ENCODE measurements at places on chromosomes 12 and 14.

DNA sequence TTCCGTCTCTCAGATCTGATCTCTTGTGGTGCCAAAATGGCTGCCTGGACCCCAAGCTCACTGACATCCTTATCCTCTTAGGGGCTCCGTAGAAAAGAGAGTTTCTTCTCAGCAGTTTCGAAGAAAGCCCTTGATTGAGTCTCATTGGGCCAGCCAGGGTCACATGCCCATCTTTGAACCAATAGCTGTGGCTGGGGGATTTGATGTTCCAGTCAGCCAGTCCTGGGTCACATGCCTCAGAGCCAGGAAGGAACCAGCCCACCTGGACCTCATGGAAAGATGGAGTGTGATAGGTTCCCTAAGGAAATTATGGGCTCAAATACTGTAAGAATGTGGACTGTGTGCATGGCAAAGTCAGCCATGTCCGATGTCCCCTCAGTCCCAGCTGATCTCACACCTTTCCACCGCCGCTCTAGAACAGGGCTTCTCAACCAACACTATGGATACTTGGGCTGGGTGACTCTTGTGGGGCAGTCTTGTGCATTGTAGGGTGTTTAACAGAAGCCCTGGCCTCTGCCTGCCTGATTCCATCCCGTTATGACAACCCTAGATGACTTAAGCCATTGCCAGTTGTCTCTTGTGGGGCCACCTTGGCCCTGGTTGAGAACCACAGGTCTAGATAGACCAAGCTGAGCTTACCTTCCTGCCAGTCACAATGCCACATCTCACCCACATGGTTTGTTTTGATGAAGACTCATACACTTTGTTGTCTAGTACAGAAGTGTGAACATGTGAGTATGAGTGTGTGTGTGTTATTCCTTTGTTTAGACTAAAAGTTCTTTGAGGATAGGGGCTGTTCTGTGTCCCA, 163.9 kb downstream of the ADGRD1 start:
- DNase-seq: no peak

GRCh38 chr12:103431950-103432349, 63.8 kb downstream of the C12orf42 start:
- DNase-seq: no peak

DNA sequence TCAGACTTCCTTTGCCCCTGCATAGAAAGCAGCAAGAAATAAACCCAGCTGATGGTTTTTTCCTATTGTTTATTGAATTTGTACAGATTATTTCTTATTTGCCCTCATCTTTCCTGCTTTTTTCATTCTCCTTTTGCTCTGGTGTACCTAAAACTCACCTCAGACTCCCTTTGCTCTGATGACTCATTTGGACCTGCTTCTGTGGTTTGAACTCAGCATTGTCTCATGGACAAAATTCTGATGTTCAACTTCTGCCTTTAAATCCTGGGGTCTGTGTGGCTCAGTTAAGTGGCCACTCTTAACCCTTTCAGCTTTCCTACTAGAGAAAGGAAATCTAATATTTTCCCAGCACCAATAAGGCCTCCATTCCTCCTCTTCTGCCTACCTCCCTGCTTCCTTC, 3.5 kb upstream of the SENP1 start:
- no peak for DNase-seq

DNA sequence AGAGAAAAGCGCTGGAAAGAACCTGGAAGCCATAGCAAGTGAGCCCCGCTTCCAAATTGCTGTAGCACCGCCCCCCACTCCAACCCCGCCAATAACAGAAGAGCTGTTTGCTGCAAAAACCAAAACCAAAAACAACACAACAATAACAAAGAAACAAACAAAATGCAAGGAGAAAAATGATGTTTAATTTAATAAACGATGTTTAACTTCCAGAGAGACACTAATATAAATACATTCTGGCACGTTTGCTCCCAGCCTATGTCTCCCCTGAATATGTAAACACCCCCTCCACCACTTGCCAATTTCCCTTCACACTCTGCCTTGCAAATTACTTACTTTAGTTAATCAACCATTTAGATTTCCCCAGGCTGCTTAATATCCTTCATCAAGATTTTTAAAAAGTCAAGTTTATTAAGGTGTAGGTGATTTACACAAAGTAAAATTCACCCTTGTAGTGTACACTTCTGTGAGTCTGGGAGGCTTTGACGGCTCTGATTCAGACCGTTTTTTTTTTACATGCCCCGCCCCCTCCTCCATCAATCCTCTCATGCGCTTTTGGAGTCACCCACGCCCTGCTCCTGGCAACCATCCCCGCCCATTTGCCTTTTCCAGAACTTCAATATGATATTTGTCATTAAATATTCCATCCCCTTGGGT, 482 bp upstream of the IFI27L2 start:
- peak; percentile 63 for DNase-seq

- DNase-seq: no peak
These were observed 384.5 kb downstream of the SEC23A start for GRCh38 chr14:38718519-38718918.

DNA sequence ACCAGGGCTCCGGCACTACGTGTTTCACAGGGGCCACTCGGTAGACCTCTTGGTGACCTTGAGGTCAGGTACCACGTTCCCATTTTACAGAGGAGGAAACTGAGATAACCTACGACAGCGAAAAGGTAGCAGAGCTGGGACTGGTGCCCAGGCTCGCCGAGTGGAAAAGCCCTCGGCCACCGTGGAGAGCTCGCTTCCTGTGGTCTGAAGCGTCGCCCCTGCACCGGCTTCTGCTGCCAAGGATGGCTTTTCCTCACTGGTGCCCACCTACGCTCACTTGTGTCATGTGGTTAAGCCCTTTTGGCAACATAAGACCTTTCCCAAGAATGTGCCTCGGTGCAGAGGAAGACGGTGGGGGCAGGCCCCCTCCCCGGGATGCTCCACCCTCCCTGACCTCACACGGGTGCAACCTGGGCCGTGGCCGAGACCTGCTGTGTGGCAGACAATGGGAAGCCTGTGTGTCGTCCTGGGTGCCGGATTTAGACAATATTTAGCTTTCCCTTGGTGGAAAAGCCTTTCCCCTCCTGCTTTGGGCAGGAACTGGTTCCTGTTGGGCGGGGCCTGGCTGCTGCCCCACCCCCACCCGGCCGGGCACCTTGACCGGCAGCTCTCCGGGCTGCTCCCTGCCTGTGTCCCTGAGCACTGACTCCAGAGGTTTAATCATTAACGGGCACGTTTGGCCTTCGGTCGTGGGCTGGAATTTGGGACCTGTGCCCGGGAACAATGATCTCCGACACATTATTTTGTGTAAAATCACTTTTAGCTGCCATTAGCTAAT, 32.4 kb upstream of the PPP1R13B start:
- DNase-seq: peak; percentile 26

DNA sequence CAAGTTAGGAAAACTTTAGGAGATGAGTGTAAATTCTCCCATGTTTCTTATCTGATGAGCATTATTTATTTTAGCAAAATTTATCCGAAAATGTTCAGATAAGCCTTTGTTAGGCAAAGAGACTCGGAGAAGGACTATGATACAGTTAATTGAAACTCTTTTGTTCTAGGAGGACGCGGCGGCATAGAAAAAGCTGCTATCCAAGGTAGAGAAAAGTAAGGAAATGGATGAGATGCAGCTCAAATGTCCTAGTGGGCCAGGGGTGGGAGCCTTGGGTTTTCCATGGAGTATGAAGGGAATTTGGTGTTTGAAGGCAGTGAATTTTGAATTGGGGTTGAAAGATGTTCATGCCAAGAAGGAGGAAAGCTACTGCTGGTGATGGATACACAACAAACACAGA, 1504.5 kb downstream of the AACS start:
- no peak for DNase-seq

DNA sequence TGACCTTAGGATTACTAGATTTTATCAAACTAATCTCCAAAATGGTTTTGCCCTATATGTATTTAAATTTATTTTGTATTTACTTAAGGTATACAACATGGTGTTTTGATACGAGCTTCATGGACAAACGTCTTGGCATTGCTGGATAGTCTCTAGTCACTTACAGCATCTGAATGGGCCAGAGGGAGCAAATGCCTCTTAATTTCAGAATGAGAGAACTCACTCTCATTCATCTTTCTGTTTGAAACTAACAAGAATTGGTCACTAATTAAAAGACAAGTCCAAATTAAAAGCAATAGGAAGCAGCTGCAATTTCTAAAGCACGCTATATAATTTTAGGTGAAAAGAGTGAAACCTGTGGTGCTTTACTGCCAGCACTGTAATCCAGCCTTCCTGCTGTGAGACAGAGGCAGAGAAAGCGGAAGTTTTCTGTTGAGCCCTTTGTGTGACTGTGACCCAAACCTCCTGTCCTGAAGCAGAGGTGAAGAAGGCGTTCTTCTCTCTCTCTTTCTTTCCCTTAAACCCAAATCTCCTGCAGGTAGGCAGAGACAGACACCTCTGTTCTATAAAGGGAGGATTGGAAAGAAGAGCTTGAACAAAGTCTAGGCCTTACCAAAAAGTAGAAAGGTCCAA, 184.6 kb upstream of the NAV3 start:
- DNase-seq: no peak

DNA sequence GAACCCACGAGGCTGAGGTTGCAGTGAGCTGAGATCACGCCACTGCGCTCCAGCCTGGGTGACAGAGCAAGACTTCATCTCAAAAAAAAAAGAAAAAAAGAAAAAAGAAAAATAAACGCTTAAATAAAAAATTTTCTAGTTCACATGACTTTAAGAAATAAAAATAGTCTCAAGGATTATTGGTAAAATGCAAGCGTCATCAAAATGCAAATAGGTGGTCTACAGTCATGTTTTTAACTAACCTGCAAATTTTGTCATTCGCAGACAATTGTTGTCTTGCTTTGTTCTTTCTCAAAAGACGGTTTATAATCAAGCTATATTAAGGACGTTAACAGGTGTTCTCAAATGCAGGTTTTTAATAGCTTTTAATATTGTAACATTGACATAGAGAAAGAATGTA, 22.4 kb downstream of the TXNRD1 start:
- DNase-seq: no peak

DNA sequence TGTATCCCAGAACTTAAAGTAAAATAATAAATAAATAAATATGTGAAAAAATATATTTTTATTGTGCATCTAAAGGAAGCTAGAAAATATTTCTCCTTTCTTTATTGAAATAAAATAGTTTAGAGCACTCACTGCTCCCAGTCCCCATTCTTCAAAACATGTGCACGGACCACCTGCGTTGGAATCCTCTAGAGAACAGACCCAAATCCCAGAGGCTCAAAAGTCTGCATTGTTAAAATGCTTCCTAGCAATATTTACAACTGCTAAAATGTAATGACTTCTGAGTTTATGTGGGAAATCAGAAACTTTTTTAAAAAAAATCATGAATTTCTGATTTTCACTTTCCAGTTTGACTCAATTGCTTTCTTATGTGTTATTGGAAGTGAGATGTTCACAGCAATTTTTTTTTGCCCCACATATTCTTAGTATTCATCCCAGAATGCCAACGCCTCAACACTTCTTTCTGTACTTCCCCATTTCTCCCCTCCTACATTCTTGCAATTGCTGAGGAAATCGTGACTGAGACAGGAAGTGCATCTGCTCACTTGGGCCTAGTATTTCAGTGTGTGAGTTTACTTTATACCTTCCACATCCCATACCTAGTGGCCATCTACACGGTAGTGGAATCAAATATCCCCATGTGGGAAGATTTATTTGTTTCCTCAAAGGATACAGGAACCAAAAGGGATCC, 116.0 kb upstream of the FLRT2 start:
- DNase-seq: peak; percentile 88

DNA sequence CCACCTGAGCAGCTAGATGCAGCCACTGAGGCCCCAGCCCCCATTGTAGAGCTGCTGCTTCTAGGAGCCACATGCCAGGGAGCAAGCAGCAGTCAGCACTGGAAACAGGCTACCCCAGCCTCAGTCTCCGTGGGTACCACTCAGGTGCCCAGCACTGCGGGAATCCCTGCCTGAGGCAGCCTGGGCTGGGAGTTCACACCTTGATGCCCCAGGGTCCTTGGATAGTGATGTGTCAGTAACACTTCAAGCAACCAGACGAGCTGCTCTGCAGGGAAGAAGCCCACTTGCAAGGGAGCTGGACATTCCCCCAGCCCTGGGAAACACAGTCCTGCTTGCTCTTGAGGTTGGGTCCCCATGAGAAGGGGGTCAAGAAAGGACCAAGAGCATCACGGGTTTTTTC, 90.7 kb downstream of the ZFP36L1 start:
- no peak for DNase-seq

DNA sequence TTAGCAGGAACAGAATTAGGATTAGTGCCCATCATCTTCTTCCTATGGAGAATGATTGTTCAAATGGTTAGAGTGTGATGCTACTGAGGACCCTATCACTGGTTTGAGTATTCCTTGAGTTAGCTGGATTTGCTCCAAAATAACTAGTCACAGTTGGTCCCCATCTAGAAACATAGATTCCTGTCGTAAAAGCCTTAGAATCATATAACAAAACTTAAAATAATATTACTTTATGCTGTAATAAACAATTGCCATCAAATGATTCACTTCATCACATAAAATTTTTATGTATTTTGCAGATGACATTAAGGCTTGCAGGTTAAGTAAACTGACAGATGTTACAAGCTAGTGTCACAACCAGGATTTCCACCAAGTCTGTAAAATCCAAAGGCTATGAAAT, 209.8 kb downstream of the CCER1 start:
- DNase-seq: no peak

DNA sequence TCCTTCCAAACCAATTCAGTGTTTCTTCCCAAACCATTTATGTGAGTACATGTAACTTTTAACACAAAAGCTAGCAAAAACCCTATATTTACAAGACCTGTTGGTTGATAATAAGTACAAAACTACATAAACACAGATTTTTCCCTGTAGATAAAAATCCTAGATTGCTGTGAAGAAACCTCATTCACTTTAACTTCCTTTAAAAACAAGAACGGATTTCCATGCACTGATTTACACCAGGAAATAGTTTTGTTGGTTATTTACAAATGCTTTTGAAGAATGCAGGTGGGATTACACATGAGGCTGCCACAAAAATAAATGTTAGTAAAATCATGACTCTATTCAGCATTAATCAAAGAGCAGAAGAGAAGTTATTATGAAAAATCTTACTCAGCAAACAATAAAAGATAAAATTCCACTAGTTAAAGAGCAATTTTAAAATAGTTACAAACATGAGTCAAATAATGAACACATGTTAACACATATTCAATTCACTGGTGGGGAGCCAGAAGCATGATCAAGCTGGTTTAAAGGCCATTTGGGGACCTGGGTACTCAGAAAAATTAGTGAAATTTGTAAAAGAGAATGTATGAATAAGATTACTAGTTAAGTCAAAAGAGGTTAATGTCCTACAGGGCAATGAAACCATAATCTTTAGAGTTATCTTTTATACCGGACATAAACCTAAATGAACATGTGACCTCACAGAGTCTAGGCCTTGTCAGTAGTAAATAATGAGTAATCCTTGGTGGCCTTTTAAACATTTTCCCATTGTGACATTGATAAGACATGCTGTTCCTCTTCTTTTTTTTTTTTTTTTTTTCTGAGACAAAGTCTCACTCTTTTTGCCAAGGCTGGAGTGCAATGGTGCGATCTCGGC, 79.9 kb downstream of the PHLDA1 start:
- DNase-seq: peak; percentile 81
